ENCODE measurements at places on chromosomes 16 and 17.

GRCh38 chr17:17884391-17885357 is 47.9 kb upstream of the SREBF1 start:
- DNase-seq = no peak

DNA sequence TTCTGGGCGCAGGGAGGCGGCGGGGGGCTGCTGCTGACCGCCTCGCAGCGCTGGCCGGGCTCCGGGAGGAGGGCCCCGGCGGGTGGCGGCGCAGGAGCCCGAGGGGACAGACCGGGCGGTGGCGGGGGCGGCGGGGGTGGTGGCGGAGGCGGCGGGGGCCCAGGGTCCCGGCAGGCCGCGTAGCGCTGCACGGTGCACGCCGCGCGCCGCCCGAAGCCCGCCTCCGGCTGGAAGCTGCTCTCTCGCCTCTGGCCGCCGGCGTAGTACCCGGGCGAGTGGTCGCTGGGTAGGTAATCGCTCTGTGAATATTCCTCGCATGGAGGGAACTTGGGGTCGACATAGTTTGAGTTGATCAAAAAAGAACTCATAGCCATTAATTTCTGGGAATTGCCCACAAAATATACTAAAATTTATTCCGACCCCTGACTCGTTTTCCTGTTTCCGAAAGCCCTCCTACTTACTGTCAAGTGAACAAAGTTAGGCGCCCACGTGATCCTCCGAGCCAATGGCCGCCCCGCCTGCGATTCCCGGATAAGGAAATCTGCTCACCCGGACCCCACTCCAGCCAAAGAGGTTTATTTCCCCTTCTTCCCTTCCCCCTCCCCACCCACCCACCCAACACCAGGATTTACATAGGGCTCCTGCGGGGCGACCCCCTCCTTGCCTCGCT is at the start of gene HOXB4:
Gene HOXB4, minus strand, starts transcription at position 405 of the 670 bp plus-strand sequence. Its CDS starts 31 bp downstream, at position 374.
- no peak for DNase-seq

GRCh38 chr16:47815655-47816054 is 340.1 kb downstream of the ABCC12 start:
- DNase-seq = no peak

DNA sequence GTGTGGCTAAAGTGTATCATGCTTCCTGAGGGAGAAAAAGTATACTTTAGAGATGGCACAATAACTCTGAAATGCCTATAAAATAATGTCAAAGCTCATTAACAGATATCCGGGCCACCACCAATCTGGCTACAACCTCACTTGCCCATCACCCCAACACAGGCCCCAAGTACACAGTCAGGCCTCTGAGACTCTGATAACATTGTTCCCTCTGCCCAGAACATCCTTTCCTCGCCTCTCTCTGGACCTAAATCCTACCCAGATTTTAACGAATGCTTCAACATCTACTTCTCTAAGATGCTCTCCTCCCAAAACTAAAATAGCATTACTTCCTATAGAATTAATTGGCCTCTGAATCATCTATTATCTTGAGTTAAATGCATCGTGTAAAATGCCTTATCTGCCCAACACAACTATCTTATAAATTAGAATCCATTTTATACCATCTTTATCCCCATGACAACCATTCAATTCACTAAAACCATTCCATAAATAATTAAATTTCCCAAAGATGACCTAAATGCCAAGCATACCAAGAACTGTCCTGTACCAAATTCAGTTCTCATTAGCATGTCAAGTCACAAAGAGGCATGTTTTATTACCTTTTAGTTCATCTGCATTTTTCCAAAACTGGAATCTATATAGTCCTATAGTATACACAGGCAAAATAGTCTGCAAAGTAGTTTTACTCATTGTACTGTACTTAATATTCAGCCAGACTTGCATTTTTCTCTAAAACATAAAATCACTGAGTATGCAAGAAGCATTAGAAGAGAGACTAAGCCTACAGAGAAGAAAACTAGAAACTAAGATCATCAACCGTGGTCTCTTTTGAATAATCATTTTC is 15.7 kb downstream of the HELZ start:
- no peak for DNase-seq

DNA sequence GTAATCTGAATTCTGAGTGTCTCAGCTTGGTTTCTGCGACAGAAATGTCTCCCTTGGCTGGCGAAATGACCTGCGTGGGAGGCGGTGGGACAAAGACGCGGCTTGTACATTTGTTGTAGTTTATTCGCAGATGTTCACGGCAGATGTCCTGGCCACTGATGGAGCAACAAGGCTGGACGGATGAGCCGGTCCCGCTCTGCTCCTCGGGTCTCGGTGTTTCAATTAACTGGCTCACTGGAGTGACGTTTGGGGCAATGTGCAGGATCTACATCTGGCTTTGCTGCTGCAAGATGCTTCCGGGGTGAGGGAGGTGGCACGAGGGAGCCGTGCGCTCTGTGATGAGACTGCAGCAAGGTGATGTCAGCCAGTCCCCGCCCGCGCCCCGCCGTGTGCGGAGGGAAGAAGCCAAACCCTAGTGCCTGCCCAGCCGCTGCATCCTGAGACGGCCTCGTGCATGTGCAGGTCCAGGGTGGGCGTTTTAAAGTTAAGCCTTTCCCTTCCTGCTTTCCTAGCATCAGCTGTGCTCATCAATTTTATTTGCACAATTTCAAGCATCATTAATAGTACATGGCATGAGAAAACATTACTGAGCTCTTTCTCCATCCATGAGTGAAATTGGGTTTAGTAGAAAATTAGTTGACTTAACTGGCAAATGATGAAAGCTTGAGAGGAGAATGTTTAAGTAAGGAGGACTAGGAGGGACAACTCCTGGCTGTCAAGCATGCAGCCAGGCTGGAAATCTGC is 44.4 kb downstream of the MGAT5B start:
- DNase-seq = no peak

Data from stimulated activated CD8-positive, alpha-beta memory T cell treated with anti-CD3 and anti-CD28 coated beads, Interleukin-4, amount 100 ng/mL, for 1 hour (primary cell).